NCI-H446 treated with DMSO at 0.1 percent for 48 hours (cell line): ENCODE measurements at places on chromosomes 1 and 21.
A peak's percentile ranks its signal among the peaks of the same experiment; 100 is the strongest.

GRCh38 chr1:15966081-15966955, 9.6 kb downstream of the ZBTB17 start:
- no peak for DNase-seq

DNA sequence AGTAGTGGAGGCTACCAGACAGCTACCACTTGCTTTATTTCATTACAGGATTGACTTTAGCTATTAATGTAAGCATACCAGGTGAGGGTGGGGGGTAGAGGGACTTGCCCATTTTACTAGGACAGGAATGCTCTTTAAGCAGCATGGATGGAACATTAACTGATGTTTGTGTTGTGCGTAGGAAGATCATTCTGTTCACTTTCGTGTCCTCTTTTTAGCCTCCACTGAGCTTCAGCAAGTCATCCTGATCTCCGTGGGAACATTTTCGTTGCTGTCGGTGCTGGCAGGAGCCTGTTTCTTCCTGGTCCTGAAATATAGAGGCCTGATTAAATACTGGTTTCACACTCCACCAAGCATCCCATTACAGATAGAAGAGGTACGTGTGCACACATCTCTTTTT, 29.3 kb downstream of the IFNGR2 start:
- no peak for DNase-seq

DNA sequence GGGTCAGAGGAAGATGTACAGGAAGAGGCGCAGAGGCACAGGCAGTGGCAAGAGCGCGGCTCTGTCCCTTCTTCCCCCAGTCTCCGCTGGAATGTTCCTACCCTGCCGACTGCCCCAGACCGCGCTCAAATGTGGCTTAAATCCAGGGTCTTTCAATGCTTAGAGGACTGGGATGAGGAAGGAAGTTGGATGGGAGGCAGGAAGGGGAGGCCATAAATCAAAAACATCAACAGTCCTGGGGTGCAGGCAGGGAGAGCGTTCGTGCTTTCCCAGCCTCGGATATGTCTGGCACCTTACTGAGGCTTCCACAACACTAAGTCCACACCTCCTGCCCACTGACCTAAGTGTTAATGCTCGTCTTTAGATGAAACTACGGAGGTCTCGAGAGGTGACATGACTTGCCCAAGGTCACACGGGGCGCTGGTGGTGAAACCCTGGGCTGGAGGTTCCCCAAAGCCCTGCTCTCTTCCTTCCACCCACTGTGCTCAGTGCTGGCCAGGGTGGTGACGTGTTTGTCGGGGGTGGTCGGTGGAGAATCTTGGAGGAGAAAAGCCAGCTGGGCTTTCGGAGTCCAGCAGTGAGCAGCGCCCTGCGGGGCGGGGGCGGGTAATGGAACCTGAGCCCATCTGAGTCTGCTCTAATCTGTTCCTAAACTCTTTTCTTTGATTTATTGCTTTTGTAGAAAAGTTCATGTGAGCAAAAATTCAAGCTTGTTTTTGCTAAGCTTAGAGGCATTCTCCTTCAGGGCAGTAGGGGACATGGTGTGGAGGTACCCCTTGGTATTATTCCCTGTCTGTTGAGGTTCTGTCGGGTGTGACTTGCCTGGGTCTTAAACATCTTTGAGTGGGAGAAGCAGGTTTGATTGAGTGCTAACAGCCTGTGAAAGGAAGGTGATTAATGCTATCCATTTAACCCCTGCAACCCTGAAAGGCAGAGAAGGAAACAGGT, 708 bp downstream of the CDA start:
- no peak for DNase-seq

DNA sequence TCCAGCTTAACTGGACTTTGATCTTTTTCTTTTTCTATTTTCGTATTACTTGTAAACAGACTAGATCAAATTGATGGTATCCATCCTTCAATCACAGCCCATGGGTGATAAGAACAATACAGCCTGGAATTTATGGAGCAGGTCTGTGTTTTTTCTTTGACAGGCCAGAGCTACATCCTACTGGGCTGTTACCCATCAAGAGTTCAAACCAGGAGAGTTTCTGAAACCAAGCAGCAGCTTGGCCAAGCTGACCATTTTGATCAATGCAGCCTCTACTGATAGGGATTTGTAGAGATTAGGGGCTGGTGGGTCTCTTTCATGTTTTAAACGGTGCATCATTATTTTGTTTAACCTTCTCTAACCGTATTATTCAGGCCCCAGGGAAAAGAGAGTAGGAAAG, 24.3 kb upstream of the CCDC190 start:
- no peak for DNase-seq

DNA sequence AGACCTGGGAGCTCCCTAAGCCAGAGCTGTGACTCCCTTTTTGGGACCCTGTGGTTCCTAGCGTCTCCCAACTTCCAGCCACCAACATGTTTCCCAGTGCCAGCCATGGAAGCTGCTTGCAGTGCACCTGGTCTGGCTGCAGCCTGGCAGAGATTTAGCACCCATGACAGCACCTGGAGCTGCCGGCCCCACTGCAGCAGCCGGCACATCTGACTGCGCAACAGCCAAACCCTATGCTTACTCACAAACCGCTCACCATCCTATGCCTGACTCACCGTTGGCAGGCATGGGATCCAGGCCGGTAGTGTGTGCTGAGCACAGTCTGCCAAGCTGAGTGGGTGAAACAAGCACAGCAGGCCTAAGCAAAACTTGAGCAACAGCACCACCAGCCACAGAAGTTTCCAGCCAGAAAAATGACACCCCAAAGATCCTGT, 435.9 kb upstream of the PRMT6 start:
- peak; percentile 86 for DNase-seq

DNA sequence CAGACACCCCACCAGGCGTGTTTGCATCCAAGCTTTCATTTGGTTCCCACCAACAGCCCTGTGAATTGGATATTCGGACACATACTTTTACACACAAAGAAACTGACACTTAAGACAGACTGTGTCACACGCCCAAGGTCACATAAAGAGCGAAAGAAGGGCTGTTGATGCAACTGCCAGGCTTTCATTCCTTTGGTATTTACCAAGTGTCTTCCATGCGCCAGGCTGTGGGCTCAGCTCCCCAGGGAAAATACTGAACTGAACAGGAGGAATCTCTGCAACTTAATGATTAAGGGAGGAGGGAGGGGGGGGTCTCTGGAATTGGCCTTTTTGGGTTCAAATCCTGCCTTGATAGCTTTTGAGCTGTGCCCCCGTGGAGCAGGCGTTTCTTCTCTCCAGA, 122.8 kb downstream of the ACTL8 start:
- DNase-seq = no peak

GRCh38 chr1:66711420-66711819, 40.8 kb upstream of the DYNLT5 start:
- DNase-seq = peak; percentile 15

DNA sequence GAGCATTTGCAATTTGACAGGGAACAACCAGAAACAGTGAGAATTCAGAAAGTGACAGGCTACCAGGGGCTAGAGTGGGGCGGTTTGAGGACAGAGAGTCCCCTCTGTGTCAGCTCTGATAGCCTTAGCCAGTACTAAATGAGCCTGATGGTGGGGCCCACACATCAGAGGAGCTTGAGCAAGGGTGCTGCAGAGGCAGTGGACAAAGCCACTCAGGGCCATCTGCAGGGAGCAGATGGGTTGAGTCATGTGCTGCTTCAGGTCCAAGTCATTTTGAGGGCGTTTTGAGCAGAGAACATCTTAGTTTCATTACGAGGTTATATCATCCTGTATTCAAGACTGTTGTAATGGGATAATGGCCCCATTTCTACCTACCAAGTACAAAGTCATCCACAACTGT, 7.7 kb downstream of the LRRC52 start:
- DNase-seq = no peak

DNA sequence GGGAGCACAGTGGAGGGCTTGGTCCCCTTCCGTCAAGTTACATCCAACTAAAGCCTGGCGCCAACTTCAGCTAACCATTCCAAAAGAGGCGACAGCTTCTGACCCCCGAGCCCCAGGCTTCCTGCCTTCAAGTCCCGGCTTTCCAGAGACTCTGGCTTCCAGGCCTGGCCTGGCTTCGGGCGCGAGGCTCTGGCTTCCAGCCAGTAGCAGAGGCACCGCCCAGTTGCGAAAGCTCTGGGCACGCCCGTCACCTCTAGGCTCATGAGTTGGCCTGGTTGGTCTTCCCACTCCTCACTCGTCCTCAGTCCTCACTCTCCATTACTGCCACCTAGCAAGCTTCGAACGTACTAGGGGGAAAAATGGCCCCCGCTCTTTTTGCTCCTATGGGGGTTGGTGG, 30.0 kb upstream of the C1orf185 start:
- DNase-seq = no peak

DNA sequence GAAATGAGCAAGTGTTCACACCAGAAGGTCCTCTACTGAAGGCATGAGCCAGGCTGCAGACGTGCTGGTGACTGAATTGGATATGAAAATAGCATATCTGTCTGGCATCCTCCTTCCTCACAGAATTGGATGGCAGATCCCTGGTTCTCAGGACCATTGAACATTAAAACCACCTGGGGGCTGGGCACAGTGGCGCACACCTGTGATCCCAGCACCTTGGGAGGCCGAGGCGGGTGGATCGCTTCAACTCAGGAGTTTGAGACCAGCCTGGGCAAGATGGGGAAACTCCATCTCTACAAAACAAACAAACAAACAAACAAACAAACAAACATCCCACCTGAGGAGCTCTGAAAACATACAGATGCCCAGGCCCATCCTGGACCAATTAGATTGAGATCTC, 23.4 kb downstream of the TEX35 start:
- no peak for DNase-seq

DNA sequence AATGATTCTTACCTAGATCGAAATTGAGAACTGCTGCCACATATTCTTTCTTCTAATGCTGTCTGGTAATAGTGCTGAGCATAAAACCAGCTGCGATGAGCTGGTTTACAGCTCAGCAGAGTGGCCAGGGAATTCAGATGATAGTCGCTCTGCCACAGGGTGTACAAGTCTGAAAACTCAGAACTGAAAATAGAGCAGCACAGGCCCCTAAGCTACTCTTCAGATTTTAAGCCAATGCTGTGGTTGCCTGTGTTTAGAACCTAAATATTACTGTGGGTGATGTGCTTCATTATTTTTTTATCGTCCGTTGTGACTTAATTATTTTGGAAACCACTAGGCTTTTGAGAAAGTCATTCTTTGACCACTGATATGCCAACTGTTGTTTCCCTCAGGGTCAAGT, 152.0 kb downstream of the ADGRL4 start:
- DNase-seq = no peak

DNA sequence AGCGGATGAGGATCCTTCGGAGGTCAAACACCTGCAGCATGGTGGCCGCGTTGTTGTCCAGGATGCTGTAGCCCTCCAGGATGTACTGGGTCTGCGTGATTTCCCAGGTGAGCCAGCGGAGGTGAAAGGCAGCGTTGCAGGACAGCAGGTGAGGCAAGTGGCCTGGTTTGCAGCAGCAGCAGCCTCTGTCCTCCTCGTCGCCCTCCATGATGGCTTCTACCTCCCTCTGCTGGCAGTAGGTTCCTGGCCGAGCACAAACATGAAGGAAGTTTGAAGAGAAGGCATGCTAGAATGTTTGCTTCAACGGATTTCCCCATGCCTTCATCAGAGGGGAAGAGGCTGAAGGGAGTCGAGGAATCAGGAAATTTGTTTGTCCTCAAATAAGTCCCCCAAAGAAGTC, 74.7 kb downstream of the NTPCR start:
- no peak for DNase-seq

- peak; percentile 50 for DNase-seq
Measured at GRCh38 chr1:58783090-58783992, 506 bp downstream of the JUN start.

GRCh38 chr1:6485168-6486101, 6.0 kb downstream of the PLEKHG5 start:
- no peak for DNase-seq

DNA sequence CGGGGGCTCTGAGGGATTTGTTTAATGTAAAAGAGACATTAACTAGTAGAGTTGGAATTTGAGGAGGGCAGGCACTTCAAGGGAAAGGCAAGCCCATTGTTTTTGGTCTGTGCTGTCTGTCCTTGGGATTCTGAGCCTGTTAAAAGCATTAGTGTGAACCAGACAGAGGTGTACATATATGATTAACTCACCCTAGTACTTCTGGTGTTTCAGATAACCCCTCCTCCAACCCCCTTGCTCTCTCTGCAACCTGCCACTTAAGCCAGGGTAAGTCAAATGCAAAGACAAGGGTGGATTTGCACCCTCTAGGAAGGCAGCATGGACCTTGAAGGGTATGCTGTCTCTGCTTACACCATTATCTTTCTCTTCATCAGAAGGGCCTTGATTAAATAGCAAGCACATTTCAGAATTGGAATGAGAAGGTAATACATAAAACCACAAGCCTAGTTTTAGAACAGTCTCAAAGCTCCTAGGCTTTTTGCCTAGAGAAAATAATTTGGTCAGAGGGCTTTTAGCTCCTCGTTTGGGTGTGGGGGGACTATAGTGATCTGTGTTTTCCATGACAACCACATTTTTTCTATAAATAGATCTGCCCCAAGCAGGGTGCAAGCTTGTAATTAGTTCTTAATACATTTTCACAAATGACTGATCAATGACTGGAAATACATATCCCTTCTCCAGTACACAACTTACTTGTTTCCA, 120.7 kb upstream of the SGIP1 start:
- no peak for DNase-seq

GRCh38 chr1:52159033-52159789, 17.3 kb downstream of the ZFYVE9 start:
- DNase-seq = no peak

GRCh38 chr1:231465051-231465450, 43.0 kb upstream of the EGLN1 start:
- no peak for DNase-seq

DNA sequence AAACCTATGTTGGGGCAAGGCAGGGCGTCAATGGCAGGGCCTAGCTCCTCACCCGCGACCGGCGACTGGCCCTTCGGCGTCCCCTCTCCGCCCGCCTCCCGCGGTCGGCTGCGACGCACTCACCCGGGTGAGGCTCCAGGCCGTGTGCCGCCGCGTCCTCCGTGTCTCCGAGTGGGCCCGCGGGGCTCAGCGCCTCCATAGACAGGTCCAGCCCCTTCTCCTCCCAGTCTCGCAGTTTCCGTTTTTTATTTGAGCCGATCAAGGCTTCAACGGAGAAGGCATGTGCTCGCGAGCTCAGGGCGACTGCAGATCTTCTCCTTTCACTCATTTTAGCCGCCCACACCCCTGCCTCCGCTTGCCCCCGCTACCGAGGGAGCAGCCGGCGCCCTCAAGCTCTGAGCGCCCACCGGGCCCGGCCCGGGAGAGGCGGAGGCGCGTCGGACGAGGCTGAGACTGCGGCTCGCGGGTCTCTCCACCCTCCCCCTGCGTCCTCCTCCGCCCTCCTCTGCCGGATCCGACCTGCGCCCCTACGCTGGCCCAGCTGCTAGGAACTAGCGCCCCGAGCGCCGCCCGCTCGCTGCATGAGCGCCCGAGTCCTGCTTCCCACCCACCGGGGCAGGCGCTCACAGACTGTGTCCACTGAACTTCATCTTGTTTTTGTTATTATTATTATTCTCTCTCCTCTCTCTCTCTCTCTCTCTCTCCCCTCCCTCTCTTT, 516 bp downstream of the TBX15 start:
- no peak for DNase-seq
